ENCODE measurements at places on chromosomes 6 and 20.

DNA sequence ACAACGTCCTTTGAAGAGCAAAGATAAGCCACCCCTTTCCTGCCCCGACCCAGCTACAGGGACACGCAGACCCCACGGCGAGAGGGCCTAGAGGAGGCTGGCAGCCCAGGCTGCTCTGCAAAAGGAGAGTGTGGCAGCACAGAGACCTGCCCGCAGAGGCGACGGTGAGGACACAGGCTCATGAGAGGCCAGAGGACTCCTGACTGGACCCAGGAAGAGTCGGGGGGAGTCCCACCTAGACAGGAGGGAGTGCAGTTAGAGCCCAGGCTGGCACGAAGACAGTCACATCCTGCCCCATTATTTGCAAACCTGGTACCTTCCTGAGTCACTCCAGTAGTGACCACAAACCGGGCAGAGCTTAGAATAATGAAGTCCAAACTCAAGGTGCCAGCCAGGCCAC is 227.7 kb upstream of the CDH4 start:
- no peak for DNase-seq

DNA sequence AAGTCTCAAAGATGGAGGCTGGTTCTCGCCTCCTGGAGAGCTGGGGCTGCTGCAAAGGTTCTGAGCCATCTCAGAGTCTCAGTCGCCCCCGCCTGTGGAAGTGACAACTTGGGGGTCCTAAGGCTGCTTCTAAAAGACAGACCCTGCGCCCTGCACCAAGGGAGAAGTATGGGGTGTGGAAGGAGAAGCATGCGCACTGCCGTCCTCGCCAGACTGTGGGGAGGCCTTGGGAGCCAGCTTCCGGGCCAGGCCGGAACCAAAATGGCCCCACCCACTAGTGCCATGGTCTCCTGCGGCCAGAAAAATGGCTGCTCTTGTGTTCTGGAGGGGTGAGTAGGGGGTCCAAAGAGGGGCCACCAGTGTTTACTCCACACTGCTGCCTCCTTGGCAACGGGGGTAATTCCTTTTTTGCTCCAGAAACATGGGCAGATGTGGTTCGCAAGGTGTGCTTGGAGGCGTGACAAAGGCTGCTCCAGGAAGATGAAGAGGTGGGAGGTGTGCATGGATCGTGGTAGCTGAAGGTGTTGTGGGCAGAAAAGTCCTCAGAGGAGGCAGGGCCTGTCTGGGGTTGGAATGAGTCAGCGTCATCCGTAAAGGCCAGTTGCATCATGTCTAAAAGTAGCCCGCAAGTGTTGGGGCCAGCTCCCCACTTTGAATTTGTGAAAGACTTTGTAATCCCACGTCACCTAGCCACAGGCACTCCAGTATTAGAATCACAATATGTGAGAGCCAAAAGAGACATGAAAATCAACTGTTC is 329.8 kb upstream of the SOX4 start:
- no peak for DNase-seq

- DNase-seq: no peak
Measured at GRCh38 chr20:22680031-22680740, 95.8 kb upstream of the FOXA2 start.

GRCh38 chr6:151137542-151137941 is 102.2 kb upstream of the AKAP12 start:
- no peak for DNase-seq

GRCh38 chr20:40493071-40493470 is 196.0 kb downstream of the MAFB start:
- no peak for DNase-seq

DNA sequence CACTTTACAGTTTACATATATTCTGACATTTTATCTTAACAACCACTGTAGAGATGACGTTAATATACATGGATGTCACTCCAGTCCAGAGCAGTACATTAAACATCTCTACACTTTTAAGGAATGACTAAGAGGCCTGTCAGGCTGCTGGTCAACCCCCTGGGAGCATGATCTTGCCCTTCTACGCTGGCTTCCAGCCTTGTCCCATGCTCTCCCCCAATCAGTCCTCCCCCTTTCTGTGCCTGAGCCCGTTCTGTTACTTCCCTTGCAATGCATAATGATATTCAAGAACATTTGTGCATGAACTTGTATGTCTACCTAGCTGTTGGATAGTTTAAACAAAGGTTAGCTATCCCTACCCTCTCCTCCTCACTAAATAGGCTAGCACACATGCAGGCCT is 40.5 kb upstream of the PLCB4 start:
- DNase-seq: no peak

Data from mesenteric fat pad (tissue), 1 donor.